CD8-positive, alpha-beta memory T cell (primary cell): ENCODE measurements at places on chromosomes 16 and 17. TPM values are rescaled to one million over a fixed set of nuclear protein-coding genes. Genes with fewer than 3 reads are reported as not detected.

The GLIS2 gene
- polyA plus RNA-seq, result not detected

The CLEC10A gene
- polyA plus RNA-seq, result not detected

The ST6GALNAC2 gene
- polyA plus RNA-seq, result 2.9 TPM

The SIRT7 gene
- polyA plus RNA-seq, result 40.1 TPM

The LRRC37B gene
- polyA plus RNA-seq, result 11.0 TPM

The CX3CL1 gene
- not detected for polyA plus RNA-seq

DNA sequence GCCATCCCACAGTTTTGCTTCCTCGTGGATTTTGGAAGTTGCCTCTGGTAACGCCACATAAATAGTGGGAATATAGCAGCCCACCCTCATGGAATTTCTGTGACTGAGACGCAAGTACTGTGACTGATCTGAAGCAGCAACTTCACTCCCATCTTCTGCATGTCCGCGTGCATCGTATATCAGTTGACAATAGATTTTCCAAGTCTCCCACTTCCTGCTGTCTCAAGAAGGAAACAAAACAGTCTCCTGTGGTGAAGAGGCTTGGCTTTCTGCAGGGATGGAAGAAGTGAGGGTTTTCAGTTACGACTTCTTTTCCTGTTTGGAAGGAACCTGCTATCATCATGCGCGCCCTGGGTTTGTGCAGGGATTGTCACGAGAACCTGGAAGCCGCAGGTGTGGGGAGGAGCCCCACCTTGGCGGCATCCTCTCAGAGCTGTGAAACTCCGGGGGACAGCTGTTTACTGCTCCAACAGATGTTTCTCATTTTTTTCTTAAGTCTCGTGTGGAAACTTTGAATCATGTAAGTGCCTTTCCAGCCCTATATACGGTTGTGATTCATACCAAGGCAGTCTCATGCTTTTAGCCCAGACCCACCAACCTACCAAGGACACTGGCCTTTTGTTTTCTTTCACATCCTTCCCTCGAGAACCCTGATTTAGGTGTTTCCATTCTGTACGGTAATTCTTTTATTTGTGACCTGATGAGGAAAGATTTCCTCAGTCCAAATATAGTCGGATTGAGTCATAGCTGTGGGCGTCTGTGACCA, 57.5 kb downstream of the WIPI1 start:
- no peak for DNase-seq

- DNase-seq, result no peak
Observed at GRCh38 chr17:57294629-57295501, 38.5 kb downstream of the MSI2 start.

DNA sequence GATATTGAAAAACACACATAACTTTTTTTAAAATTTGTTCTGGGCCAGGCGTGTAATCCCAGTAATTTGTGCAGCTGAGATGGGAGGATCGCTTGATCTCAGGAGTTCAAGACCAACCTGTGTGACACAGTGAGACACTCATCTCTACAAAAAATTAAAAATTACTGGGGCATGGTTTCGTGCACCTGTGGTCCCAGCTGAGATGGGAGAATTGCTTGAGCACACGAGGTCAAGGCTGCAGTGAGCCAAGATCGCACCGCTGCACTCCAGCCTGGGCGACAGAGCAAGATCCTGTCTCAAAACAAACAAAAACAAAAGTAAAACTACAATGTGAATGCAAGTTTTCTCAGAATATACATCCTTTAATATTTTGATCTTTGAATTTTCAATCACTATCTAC, 15.1 kb downstream of the C16orf54 start:
- DNase-seq, result no peak

DNA sequence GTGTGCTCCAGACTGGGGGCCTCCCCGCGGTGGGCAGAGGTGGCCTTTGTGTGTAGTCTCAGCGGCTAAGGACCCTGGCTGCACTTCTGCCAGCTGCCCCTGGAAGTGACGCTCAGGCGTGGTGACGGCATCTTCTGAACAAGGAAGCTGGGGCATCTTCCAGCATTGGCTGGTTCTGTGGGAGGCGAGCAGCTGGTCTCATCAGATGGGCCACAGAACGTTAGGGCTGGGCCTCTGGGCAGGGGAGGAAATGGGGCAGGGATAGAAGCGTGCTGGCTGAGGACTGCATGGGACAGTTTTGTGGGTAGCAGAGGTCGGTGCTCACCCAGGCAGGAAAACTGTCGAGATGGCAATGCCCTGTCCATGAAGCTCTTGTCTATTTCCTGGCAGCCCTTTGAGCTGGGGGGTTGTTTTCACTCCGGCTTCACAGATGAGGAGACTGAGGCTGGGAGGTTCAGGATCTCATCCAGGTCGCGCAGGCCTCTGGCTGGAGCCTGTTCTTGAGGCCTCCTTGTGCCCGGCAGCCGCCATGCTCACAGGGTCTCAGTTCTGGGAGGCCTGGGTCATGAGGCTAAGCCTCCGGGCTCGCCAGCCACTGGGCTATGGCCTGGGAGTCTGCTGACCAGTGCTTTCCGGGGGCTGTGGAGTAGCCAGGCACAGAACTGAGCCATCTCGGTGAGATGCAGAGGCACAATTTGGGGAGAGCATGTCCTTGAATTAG, 16.3 kb downstream of the IRF8 start:
- no peak for DNase-seq

DNA sequence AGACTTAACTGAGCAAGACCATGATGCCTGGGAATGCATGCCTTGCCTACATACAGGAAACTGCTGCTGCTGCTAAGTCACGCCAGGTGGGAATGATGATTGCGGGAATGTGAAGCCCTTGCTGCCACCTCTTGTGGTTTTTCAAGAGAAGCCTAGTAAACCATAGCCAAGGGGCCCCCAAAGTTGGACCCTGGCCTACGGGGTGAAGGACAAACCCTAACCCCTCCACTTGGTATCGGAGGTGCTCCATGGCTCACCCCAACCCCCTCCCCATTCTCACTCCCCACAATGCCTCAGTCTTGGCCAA, 233.9 kb downstream of the ZNF423 start:
- DNase-seq, result no peak

DNA sequence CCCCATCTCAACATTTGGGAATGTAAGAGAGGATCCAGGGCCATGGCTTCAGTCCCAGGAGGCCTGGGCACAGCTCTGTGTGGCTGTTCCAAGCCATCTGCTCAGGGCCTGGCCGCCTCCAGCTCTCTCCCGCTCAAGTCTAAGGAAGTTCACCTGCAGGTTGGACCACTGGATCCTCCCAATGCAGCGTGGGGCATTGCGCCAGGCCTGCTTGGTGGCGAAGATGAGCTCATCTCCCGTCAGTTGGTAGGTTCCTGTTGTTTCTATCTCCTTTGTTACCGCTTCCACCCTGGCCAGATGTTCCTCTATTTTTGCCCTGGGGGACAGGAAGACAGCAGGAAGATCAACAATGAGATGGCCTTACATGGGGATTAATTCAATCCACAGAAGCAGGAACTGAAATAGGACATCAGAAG, 17.5 kb downstream of the NOS2 start:
- no peak for DNase-seq

- no peak for DNase-seq
Observed at GRCh38 chr16:86073763-86074493, 175.0 kb downstream of the IRF8 start.

DNA sequence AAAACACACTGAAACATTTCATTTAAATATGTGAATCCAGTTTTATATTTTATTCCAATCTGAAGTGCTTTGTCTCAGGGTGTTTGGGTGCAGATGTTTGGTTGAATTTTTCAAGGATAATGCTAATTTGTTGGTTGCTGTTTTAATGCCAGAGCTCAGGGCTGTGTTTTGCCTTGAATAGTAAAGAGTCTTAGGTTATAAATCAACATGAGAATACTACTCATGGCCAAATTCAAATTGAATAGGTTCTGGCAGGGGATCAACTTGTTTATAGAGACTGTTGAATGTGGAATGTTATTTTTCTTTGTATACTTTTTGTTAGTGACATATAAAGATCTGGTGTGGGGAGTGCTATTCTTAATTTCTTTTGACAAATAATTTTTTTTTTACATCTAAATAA, 18.8 kb downstream of the TOM1L1 start:
- no peak for DNase-seq

DNA sequence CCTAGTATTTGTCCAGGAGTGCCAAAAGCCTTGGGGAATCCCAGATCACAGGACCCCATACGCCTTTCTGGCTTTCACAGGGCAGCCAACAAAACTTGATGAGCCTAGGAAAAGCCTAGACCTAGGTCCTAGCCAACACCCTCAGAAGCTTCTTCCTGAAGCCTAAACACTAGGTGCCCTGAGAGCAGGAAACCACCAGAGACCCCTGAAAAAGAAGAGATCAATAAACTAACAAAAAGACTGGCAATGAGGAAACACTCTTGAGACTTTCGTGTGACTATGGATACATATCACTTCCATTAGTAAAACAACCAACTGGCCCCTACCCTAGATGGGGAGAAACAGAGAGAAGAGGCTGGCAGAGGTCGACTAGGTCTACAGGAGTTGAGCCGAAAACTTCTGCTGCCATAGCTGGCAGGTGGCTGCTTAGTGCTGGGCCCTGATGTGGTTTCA, 1.2 kb downstream of the ORMDL3 start:
- no peak for DNase-seq

- no peak for DNase-seq
Observed at GRCh38 chr16:55641430-55642056, 14.2 kb upstream of the SLC6A2 start.

DNA sequence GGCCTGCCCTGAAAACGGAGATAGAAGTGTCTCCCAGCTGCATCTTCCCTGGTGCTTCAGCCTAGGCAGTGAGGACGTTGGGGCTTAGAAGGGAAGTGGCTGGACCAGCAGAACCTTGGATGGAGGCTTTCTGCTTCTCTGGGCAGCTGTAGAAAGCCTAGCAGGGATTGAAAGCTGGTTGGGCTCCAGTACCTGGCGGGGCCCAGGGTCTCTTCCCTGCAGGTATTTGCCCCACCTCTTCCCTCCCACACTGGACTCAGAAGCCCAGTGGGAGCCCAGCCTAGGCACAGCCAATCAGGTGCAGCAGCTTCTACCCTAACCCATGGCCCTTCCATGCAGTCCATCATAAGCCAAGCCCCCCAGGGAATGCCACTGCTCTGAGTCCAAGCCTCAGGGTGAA, 190.3 kb upstream of the IRX6 start:
- no peak for DNase-seq

DNA sequence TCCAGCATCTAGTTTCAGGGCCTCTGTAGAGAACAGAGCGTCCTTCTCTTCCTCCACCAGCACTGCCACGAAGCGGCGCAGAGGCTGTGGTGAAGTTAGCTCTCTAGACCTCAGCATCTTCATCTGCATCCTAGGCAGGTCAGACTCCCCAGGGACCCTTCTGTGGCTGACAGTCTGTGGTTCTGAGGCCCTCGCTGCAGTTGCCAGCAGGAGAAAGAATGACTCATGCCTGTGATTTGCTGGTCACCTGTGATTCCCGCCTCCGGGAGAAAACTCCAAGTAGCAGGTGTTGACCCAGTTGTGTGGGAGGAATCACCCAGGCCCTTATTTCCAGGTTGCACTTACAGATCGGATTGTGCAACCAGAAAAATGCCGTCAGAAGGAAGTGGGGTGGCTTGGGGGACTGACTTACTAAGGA, 117.3 kb upstream of the CACNG5 start:
- DNase-seq, result no peak

GRCh38 chr17:67467500-67468455, 90.7 kb downstream of the PITPNC1 start:
- no peak for DNase-seq
